ENCODE measurements at places on chromosomes 16 and 17.
A peak's percentile ranks its signal among the peaks of the same experiment; 100 is the strongest.

GRCh38 chr17:4319221-4319620, 47.3 kb downstream of the UBE2G1 start:
- no peak for DNase-seq

DNA sequence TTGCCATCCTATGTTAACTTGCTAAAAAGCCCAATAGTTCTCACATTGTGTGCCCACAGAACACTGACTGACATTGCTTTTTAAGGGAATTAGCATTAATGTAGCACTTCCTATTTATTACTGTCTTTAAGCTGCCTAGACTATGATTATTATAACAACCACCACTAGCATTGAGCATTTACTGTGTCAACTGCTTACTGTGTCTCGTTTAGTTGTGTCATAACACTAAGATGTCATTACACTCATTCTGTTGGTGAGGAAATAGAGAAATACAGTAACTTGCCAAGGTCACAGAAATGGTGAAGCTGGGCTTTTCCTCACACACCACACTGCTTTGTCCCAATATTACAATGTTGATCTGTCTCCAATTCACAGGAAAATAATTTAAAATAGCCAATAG, 30.2 kb downstream of the TRIM25 start:
- DNase-seq: no peak

GRCh38 chr16:49597796-49598195, 224.2 kb downstream of the C16orf78 start:
- no peak for DNase-seq

DNA sequence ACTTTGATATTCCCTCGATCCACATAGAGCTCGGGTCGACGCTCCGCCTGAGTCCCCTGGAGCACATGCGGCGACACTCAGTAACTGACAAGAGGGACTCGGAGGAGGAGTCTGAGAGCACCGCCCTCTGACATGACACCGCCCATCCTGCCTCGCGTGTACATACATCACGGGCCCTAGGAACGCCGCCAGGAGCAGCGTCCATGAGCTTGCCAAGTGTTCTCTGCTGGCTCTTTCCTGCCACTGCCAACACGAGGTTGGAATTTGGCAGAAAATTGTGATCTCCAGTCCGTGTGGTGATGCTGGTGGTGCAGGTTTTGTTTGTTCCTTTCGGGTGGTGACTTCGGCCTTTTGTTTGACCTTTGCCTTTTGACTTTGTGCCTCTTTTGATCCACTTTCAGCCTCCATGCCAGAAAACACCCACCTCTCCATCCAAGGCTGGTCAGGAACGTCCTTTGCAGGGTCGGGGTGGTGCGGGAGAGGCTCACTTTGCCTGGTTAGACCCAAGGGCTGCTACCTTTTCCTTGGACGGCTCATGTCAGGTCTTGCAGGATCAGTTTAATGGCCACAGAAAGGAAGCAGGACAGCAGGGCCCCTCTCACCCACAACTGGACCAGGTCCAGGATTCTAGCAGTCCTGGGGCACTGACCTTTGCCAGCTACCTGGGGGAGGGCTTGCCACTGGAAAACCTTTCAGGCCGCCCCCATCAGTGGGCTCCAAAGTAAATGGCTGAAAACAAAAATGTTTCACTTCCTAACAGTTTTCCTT, 27.6 kb downstream of the ELAC2 start:
- DNase-seq: no peak

GRCh38 chr17:69539781-69540319, 125.4 kb downstream of the MAP2K6 start:
- no peak for DNase-seq

DNA sequence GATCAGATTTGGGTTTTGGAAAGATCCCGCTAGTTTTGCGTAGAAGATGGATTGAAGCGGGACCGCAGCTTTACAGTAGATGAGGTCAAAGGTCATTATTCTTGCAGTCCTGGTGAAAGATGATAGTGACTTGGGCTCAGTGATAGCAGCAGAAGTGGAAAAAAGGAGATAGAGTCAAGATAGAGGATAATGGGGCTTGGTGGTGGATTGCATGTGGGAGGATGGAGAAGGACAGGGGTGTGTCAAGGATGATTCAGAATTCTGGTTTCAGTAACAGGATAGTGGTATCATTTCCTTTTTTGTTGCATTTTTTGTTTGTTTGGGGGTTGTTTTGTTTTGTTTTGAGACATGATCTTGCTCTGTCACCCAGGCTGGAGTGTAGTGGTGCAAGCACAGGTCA, 28.7 kb downstream of the CHD9NB start:
- DNase-seq: no peak

- DNase-seq: no peak
These were observed 939 bp upstream of the CCL2 start for GRCh38 chr17:34254146-34254545.

DNA sequence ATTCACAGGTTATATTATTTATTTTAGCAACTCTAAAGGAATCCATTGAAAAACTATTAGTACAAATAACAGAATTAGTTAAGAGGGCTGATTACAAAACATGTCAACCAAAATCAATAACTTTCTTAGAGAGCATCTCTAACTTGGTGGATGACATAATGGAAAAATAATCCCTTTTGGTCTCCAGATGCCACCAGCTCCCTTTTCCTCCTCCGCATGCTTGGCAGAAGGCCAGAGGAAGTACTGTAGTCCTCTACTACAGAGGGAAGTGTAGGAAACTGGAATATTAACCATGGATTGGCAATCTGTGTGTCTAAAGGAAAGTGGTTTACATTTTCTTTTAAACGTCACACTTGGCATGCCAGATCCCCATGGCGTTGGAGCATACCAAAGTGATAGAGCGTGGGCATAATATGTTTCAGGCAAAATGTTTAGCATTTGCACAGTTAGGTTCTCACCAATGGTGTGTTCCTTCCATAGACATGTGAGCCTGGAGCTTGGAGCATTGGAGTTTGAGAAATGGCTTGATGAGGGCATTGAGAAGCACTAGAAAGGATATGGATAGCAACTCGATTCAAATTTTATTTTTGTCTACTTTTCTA, 106.3 kb downstream of the PRKCB start:
- DNase-seq: no peak

DNA sequence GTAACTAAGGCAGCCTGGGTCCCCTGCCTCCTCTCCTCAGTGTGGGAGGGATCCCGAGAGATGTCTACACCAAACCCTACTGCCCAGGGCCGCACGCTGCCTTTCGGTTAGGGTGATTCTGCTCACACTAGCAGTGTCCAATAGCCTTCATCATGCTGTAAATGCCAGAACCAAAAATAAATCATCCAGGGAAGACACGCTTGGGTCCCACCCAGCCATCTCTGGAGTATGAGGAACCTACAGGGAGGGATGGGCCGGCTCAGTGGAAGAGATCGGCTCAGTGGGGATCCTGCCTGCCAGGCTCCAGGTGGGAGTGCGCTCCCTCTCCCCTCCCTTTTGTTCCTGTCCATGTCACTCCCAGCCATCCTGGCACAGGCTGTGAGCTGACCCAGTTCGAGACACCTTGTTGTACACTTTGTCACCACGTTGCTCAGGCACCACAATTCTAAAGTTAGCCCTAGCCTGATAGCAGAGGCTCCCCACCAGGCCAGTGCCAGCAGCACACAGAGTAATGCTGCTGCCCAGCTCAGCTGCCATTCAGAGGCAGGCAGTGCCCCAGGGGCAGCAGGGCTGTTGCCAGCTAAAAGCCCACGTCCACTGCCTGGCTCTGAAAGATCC, 24.5 kb downstream of the PEMT start:
- no peak for DNase-seq

DNA sequence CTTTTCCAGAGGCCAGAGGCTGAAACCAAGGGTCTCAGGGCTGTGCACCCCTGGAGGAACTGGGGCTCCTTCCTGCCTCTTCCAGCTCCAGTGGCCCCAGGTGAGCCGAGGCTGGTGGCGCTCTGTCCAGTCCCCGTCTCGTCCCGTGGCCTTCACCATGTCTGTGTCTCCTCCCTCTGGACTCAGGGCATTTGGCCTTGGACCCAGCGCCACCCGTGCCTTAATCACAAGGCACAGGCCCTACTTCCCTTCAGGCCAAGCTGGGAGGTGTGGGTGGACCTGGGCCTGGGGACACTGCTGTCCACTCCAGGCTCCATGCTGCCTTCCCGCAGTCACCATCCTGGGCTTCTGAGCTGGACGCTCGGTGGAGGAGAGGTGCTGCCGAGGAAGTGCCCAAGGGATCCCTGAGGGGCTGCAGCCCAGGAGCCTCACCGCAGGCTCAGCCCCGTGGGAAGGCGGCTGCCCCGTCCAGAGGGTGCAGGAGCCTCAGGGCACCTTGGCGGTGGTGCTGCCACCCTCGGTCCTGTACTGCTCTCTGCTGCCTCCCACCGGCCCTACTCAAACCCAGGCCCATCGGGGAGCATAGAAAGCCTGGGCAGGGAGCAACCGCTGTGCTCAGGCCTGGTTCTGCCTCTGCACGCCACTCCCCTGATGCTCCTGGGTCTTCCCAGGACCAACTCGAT, 9.6 kb upstream of the APRT start:
- DNase-seq: no peak

DNA sequence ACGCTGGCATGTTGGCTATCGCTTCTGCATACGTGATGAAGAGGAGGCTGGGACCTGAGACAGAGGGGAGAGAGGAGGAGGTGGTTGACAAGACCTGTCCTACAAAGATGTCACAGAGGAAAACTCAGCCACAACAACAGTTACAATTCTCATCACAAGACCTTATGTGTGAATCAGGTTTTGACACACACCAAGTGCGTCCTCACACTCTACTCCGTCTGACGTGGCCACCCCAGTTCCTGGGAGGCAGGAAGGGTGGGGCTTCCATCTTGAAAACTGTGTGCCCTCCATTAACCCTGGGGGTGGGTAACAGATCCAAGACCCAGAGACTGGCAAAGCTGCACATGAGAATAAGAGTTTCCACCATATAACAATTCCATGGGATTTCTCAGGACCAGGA, 24.1 kb downstream of the SLC6A4 start:
- no peak for DNase-seq

DNA sequence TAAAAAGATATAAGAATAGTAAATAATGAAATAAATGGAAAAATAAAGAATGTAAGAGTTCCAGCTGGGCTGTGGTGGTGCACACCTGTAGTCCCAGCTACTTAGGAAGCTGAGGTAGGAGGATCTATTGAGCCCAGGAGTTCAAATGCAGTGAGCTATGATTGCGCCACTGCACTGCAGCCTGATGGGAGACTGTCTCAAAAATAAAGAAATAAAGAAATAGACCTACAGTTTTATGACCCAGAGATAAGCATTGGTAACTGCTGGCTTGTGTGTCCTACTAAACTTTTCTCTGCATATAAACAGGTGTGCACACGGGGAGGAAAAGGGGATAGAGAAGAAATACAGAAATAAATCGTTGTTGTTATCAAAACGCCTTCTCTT, 7.8 kb upstream of the PDP2 start:
- DNase-seq: no peak

DNA sequence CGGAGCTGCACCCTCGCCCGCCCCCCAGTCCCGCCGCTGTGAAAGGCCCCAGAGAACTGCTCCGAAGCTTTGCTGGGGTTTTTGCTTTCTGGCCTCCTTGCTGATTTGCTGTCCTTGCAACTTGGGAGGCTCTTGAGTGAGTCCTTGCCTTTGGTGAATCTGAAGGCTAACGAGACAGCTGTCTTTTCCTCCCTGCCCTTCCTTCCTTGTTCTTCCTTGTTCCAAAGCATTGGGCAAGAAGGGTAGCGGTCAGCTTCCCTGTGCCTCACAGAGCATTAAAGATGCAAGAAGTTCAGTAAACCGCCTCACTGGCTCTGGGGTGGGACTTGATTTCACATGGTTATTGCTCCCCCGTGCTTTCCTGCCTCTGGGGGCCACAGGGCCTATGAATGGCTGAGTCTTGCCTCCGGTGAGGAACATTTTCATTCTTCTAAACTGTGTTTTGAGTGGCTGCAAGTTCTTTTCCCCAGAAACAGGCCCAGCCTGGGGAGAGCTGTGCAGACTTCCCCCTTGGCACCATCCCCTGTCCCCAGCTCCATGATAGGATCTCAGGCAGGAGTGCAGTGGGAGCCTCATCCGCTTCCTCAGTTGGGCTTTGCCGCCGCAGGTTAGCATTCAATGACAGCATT, 1.4 kb downstream of the YPEL2 start:
- DNase-seq: peak; percentile 19

DNA sequence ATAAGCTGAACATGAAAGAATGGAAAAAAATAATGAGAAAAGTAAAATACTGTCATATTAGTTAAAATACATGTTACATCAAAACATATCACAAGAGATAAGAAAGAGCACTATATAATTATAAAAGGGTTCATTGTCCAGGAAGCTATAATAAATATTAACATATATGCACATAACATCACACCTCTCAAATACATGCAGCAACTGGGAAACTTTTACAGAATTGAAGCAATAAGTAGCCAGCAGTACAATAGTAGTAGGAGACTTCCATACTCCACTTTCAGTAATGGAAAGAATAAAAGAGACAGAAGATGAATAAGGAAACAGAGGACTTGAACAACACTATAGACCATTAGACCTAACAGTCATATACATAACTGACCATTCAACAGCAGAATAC, 90.4 kb downstream of the AHSP start:
- DNase-seq: no peak

- DNase-seq: no peak
These were observed 1.1 kb upstream of the WBP2 start for GRCh38 chr17:75856062-75856756.

- DNase-seq: peak; percentile 62
These were observed 11.1 kb downstream of the TSPOAP1 start for GRCh38 chr17:58317421-58318064.

- DNase-seq: no peak
These were observed 269.1 kb upstream of the HSBP1 start for GRCh38 chr16:83538707-83539106.

DNA sequence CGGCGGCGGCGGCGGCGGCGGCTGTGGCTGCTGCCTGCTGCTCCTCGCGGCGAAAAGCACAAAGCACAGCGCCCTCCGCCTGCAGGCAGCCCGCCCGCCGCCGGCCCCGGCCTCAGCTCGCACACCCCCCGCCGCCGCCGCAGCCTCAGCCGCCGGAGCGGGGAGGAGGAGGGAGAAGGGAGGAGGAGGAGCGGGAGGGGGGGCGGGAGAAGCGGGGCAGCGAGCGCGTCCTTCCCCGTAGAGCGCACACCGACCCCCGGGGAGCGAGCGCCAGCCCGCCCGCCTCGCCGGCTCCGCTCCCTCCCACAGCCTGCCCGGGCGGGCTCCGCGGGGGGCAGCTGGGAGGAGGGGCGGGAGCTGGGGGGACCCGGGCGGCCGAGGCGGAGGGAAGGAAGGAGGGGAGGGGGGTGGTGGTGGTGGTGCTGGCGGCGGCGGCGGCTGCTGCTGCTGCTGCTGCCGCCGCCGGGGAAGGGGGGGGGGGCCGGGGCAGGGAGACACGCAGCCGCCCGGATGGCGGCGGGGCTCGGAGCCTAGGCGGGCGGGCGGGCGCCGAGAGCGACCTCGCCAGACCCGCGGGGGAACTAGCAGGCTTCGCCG, at the start of gene UBTF:
TSS of gene UBTF (minus strand) at position 60 of the 597 bp plus-strand sequence. CDS start 1,446 bp downstream, outside the sequence.
- DNase-seq: peak; percentile 71

Measured in stimulated activated CD4-positive, alpha-beta T cell treated with anti-CD3 and anti-CD28 coated beads, Interleukin-4, amount 100 ng/mL, for 1 hour (primary cell).